ENCODE measurements at places on chromosomes 2 and 18.

GRCh38 chr2:226267516-226268289 lies 531.9 kb downstream of the IRS1 start:
- DNase-seq, result no peak

- DNase-seq, result no peak
Observed at GRCh38 chr2:133718688-133719201, 150.5 kb upstream of the NCKAP5 start.

DNA sequence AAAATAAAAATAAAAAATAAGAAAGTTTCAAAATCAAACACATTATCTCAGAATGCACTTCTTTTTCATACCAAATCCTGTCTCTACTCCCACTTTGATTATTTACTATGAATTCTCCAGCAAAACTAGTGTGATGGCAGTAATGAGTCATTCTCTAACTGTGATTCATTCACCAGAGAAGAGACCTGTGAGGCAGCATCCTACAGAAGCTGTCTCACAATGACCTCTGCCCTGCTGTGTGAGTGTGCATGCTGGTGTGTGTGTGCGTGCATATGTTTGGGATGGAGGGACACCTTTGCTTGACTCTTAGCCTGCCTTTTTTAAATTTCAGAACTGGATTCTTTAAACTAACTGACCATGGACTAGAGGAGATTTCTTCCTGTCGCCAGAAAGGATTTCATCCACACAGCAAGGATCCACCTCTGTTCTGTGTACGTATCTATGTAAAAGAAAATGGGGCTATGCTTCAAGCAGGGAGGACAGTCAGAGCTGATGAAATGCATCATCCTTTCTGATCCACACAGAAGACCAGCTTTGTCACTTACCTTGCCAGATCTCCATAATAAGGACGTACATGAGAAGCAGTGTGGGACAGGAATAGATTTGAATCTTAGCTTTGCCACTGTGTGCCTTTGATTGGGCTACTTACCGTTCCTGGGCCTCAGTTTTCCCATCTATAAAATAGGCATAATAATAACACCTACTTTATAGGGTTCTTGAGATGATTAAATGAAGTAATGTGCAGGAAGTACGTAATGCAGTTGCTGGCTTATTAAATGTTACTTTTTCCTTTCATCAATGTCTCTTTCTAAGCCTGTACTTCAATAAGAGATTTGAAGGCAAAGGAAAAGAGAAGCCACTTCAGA lies 31.2 kb downstream of the STAMBP start:
- peak; percentile 16 for DNase-seq

DNA sequence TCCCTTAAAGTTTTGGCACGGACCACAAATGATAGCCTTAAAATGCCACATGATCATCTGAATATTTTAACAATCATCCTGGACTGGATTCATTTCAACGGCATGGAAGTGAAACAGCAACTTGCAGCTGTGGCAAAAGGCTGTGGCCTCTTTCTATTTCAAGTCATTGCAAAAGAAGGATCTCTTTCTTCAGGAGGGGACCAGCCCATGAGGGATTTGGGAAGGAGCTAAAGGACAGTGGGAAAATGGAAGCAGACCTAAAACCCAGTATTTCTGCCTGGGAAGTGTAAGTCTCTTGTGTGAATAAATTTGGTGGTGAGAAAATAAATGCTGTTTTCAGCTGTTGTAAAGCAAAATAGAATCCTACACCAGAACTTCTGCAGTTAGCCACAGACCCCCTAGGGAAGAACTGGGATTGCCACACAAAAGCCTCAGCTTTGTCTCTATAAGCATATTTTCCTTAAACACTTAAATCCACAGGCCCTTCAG lies 107.3 kb upstream of the ZFP36L2 start:
- DNase-seq, result peak; percentile 90

- peak; percentile 47 for DNase-seq
Observed at GRCh38 chr2:55163274-55163721, 68.8 kb downstream of the CLHC1 start.

DNA sequence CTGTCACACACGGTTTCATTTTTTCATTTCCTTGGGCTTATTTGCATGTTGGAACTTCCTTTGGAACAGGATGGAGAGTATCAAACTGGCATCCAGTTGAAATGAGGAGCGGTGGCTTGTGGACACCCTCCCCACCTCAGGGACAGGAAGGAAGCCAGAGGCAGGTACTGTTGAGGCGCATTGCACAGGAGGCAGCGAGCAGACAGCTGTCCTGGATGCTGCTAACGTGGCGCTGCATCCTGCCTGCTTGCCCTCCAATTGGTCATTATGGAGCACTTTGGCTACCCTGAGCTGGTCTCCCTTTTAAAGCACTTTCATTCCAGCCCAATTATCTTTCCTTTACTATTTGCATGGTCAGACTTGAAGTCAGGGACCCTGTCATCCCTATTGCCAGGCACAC lies 80.7 kb upstream of the ITGA4 start:
- no peak for DNase-seq

DNA sequence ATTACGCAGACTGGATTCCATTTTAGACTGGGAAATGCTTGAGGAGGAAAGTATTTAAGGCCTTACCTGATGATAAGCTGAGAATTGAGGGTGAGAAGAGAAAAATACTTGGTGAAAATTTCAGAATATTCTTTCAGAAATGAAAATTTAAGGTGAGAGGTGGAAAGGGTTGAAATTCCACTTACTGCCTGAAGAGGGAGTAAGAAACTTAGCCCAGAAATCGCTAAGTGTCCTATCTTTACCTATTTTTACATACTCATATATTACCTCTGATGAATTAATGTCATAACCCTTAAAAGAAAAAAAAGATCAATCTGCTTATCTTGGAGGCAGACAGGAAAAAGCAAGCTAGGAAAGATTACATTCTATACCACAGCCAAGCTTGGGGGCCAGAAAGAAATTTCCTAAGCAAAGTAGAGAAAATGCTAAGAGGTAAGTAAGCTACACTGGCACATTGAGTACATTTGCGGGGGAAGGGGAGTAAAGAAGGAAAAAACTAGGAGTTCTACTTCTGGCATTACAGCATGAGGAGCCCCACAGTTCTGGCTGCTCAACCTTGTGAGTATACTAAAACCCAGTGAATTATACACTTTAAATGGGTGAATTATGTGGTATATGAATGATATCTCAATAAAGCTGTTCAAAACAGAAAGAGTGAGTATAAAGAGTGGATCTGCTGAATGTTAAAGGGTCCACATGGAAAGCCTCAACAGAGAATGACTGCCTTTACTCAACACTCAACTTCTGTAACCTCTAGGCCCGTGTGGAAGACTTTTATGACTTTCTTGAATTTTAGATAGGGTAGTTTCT lies 33.8 kb downstream of the SMC6 start:
- DNase-seq, result peak; percentile 25

DNA sequence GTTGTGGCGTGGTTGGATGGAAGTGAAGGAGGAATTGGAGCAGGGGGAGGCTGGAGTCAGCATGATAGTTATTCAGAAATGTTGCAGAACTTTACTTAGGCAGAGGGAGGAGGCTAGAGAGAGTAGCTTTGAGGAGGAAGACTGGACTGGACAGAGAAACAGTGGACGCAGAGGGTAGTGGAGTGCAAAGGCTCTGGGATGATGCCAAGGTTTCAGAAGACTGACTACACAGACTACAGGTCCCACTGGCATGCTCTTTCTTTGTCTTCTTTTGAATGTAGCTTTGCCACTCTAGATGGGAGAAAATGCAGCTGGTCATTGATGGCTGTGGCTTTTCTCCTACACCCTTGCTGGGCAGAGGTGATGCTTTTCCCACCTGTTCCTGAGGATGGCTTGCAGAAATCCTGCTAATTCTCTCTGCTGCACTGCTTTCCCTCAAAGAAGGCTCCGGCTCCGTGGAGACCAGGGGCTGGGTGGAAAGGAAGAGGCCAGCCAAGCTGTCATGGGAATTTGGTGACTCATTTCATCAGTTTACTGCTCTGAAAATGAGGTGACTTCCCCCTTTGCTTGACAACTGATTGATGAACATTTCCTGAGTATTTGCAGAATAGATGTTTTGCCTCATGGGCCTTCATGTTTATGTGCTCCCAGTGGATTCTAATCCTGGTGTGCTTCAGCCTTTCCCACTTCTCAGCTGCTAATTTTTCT lies 42.4 kb downstream of the MEIS1 start:
- no peak for DNase-seq

DNA sequence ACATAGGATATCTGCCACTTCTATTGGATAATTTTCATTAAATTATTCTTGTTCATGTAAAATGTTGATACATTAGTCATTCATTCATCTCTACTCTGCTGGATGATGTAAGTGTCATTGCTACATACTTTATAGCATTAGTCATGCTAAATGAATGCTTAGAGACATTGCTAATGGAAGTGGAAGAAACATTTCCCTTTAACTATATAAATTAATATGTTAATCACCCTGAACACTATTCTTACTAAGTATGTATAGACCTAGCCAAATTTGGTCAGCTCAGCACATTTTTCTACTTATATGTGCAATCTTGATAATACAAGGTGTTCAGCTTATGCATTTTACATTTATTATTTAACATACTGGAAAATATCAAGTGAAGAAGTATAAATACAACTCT lies 160.2 kb downstream of the DPP4 start:
- peak; percentile 46 for DNase-seq

GRCh38 chr2:233387667-233388528 lies 33.6 kb downstream of the DGKD start:
- DNase-seq, result no peak

GRCh38 chr18:76408480-76409067 lies 86.5 kb downstream of the ZNF516 start:
- DNase-seq, result no peak

GRCh38 chr2:174337337-174338146 lies 2.8 kb downstream of the SP9 start:
- DNase-seq, result peak; percentile 48

DNA sequence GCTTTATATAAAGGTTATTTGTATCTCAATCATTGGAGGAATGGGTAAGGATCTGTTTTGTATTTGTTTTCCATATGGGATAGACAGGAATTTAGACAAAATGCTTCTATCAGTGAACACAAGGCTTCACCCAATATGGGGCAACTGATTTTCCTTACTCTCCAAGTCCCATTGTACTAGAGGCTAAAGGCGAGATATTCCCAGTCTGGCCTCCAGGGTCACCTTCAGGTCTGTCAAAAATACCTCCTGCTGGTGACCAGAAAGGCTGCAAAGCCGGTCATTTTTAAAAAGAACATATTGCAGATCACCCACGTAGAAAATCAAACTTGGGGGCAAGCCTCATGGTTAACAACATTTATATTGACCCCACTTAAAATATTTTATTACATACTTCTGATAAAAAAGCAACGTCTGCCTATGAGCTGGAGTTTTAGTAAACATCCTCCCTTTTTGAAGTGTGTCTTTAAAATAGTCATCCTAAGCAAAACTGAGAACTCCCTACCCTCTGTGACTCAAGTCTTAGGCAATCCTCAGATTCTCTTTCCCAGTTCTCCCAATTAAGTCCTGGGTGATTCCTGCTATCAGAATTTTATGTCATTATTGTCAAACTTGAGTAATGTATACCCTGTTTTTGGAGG lies 276.6 kb downstream of the MREG start:
- DNase-seq, result peak; percentile 54
